Left renal cortex interstitium (tissue), 4 donors: ENCODE measurements at places on chromosomes 12 and 14. TPM values are rescaled to one million over a fixed set of nuclear protein-coding genes. Genes with fewer than 3 reads are reported as not detected.

The AQP6 gene
- polyA plus RNA-seq, result 13.5 TPM

The FGD4 gene
- 14.2 TPM for polyA plus RNA-seq

The TAS2R46 gene
- polyA plus RNA-seq, result 0.24 TPM

The SLC25A21 gene
- 3.6 TPM for polyA plus RNA-seq

The RPL36AL gene
- polyA plus RNA-seq, result 142 TPM

The IAPP gene
- not detected for polyA plus RNA-seq

The ERP27 gene
- polyA plus RNA-seq, result 26.1 TPM

The TMEM30B gene
- 15.1 TPM for polyA plus RNA-seq

The CALCOCO1 gene
- 120 TPM for polyA plus RNA-seq

GRCh38 chr14:22314183-22314820 is 274.7 kb downstream of the DAD1 start:
- no peak for DNase-seq

- no peak for DNase-seq
Measured at GRCh38 chr14:70999117-70999516, 91.9 kb downstream of the PCNX1 start.

GRCh38 chr12:92244036-92244435 is 98.4 kb upstream of the BTG1 start:
- no peak for DNase-seq

DNA sequence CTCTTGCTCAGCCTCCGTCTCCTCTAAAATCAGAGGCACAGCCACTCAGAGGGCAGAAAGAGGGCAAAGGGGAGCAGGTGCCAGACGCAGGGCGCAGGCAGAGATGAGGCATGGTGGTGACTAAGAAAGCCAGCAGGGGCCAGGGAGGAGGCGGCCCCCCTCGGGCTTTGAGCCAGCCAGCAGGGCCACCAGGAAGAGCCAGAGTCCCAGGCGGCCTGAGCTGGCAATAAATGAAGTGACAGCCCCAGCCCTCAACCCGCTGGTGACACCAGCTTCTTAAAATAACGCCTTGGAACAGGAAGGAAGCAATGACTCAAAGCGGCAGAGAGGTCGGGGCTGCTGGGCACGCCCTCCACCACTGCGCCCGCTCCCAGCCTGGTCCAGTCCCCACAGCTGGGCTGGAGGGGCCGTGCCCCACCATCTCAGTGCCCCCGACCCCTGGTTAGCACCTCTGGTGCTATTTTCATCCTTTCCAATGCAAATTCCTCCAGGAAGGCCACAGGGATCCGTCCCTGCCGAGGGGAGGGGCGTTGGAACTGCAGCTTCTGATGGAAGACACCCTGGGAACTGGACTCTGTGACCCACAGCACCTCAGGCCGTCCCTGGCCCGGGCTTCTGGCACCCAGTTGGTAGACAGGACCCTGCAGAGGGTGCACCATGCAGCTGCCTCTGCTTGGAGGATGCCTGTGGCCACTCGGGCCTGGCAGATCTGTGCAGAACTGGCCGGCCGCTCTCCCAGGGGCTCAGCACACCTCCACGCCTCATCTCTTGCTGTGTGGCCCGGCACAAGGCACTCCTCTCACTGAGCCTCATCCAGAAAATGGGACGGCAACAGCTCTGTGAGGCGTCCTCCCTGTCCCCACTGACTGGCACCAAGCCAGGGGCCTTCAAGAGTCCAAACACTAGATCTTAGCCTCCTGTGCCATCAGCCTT is 113.7 kb downstream of the NCOR2 start:
- DNase-seq, result no peak

- DNase-seq, result no peak
Measured at GRCh38 chr12:86838711-86839110, 582.5 kb upstream of the MGAT4C start.

GRCh38 chr12:28184375-28184774 is 5.9 kb upstream of the CCDC91 start:
- no peak for DNase-seq

DNA sequence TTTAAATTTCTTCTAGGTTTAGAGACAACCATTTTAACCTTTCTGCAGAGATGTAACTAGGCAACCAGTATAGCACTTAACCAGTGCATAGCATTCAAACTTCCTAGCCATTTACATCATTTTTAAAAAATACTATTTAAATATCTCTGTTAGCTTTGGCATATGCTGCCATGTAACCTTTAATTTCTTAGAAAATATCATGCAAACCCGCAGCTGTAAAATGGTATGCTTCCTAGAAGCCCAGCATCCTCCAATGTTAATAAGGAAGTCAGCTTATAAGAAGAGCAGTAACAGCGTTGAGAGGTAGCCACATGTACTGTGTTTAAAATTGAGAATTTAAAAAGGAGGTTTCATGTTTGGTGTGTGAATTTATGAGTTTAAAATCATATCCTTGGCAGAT is 22.8 kb downstream of the GNG2 start:
- no peak for DNase-seq

DNA sequence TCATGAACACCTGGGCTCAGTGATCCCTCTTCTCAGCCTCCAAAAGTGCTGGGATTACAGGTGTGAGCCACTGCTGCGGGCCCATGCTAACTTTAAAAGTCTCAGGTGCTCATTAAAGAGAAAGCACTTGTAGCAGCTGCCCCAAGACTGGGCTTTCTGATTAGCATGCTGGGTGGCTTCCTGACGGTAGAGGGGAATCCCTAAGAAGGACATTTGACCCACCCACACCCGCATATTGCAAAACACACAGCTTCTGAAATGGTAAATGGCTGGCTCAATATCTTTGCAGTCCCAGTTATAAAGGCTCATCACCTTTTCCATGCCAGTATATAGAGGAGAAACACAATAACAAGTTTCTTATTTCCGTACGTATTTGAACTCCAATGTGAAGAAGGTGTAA is 19.3 kb upstream of the BICD1 start:
- no peak for DNase-seq

DNA sequence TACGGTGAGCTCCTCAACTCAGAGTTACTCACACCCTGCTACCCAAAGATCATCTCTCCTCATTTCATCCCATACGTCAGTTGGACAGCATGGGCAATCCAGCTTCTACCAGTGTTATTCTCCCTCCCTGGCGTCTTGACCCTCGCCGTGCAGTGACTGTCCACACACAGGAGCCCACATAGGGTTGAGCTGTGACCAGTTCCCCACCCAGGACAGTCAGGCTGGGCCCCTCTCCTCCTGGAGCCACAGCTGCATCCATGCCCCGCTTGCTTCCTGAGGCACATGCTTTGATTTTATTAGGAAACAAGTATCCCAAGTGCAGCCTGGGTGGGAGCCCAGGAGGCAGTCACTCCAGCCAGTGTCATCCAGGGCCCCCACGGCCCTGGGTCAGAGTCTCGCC is 140.3 kb upstream of the SFSWAP start:
- DNase-seq, result no peak

- no peak for DNase-seq
Measured at GRCh38 chr14:103624860-103625259, 4.2 kb upstream of the KLC1 start.

DNA sequence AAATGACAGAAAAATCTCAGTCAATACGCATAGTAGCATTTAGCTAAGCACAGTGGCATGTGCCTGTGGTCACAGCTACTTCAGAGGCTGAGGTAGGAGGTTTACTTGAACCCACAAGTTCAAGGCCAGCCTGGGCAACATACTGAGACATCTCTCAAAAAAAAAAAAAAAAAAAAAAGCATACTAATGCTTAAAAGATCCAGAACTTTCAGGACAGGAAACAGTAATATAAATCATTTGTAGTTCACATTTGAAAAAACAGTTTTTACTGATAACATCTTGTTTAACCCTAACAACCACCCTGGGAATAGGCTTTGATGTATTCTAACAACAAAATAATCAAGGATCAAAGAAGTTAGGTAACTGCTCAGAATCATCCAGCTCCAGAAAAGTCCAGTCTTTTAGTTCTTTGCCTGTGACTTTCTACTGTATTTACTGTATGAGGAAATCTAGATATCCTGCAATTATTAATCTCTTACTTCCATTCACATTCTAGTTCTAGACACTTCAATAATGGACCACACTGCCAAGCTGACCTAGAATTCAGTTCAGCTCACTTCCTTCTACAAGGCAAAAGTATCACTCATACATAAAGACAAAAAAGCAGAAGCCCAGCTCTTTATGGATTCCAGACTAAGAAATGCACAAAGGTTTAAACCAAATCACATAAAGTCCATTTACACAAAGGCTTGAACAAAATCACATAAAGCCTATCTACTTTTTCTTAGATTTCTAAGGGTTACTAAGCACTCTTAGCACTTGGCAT is 28.5 kb downstream of the PAWR start:
- no peak for DNase-seq

DNA sequence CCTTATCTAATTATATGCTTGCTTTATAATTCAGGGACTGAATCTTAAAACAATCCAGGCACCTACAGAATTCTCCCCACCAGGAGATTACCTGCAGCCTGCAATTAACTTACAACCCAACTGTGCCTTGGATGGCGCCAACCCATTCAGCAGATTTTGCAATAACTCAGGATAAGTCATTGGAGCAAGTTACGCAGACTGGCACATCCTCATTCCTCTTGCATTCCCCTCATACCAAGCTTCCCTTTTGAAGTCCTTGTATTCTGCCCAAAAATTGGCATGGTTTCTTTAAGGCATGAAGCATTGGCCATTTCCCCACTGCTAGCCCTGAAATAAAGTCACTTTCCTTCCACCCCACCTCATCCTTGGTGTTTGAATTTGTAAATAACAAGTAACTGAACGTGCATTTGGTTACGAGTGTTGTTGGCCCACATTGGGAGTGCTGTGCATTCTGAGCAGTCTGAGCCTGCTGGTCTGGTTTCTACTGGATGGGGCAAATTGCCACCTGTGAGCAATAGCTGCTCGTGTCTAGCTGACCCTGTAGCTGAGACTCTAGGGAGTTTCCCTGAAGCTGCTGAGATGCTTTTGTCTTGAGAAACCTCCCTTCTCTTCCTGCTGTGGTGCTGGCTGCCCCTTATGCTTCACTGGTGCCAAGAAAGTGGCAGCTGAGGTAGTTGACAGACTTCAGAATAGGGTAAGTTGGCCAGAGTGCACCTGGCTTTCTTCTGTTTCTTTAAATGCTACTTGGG is 99.2 kb upstream of the SCAF11 start:
- DNase-seq, result no peak

- no peak for DNase-seq
Measured at GRCh38 chr12:6104027-6104426, 20.4 kb downstream of the VWF start.

GRCh38 chr12:3097186-3097804 is 20.1 kb downstream of the TSPAN9 start:
- DNase-seq, result peak; percentile 85

GRCh38 chr12:108678104-108678730 is 44.5 kb upstream of the SELPLG start:
- DNase-seq, result no peak

DNA sequence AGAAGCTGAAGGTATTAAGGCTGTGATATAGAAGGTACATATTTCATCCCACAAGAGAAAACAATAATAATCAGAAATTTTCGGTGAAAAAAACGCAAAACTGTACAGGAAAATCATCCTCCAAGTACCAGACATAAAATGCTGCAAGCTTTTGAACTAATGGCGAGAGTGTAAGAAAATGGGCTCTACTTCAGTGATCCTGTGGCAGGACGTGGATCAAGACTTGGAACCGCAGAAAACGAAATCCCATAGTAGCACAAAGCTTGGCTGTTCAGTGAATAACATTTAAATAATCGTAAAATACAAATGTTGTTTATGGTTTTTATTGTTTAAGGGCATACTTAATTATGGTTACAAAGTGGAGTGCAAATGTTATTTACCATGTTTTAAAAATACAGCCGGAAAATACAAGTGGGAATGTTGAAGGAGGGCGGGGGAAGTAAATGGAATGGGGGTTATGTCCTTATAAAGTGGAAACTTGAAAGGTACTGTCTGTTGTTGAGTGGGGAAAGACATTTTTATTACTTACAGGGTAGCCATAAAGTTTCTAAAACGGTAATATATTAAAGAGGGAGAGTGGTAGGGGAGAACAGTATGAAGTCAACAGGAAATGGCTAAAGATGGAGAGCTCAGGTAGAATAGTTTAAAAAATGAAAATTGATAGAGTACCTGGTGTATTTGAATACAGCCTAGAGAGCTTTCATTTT is 1.1 kb downstream of the SMIM10L1 start:
- DNase-seq, result peak; percentile 31

GRCh38 chr12:112285600-112286401 is 96.4 kb downstream of the HECTD4 start:
- DNase-seq, result no peak

DNA sequence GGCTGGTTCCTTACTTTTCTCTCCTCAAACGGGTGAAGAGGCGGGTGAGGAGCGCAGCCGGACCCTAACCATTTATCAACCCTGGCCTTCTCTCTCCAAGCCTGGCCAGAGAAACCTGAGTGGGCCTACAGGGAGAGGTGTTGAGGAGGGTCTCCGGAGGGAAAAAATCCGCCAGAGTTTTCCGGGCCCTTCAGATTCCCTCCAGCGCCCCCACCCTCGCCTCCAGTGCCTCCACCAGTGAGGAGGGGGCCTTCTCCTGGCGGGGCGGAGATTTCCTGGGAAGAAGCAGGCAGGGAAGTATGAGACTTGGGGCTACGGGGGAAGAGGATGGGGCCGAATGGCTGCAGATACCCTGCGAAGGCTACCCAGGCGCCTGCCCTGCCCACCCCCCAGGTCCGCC is 1.4 kb upstream of the HOXC5 start:
- no peak for DNase-seq

DNA sequence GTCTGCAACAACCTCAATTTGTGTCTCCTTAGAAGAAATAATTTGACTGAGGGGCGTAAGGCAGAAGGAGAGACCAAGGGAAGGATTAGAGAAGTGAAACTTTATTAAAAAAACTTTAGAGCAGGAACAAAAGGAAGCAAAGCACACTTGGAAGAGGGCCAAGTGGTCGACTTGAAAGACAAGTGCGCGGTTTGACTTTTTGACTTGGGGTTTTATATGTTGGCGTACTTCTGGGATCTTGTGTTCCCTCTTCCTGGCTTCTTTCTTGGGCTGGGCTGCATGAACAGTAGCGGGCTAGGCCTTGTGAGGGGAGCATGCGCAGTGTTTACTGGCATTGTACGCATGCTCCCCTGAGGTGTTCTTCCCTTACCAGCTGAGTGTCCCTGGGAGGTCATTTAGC is 369.3 kb upstream of the DCN start:
- no peak for DNase-seq

DNA sequence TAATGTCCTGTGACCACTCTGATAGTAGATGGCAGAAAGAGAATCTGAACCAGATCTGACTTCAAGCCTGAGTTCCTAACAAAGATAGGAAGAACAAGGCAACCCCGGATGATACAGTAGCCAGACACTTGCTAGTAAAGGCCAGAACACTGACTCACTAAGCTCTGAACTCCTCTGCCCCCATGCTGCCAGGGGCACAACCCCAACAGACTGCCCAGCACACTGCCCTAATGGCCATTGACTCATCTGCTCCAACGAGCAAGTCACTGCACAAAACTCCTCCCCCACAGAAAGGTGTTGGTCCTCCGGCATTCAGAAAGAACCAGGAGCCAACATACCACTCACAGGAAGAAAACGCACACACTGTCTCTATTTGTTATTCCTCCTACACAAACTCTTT is 179.6 kb upstream of the NUDT4 start:
- no peak for DNase-seq

DNA sequence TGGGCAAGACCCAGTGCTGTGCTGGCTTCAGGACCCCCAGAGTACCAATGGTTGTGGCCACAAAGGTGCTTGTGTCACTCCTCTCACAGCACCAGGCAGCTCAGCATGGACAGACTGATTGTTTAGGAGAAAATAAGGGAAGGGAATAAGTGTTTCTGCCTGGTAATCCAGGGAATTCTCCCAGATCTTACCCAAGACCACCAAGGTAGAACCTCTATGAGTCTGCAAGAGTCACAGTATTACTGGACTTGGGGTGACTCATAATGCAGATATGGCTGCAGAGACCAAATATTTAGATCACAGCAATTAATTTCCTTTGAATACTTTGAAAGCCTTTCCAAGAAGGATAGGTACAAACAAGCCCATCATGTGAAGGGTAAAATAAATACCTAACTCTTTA is 1178.3 kb upstream of the FLRT2 start:
- DNase-seq, result no peak
